RPMI8226 (cell line): ENCODE measurements at places on chromosomes 7 and 10.
A peak's percentile ranks its signal among the peaks of the same experiment; 100 is the strongest.

DNA sequence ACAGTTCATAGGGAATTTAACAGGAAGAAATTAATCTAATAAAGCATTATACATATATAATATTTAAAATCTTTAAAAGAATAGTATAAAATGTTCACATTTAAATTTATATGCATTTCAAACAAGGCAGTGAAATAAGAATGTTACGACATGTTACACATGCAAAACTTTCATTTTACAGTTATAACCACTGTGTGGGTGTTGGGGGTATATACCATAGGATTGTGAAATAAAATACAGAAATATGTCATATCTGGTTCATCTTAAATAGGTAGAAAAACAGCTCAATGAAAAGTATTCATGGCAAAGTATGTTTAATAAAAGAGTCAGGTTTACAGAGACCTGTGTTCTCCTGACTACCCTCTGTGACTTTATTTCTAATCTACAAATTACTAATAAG is 45.6 kb downstream of the CHCHD3 start:
- DNase-seq, result no peak

- DNase-seq, result no peak
Measured at GRCh38 chr7:102260856-102261255, 25.8 kb upstream of the SH2B2 start.

GRCh38 chr7:7479275-7479805 is 56.3 kb downstream of the COL28A1 start:
- DNase-seq, result no peak

- DNase-seq, result no peak
Measured at GRCh38 chr10:10431422-10432066, 586.1 kb upstream of the CELF2 start.

GRCh38 chr7:70810558-70811139 is 321.3 kb upstream of the GALNT17 start:
- DNase-seq, result no peak

- DNase-seq, result no peak
Measured at GRCh38 chr10:6598679-6599078, 18.6 kb upstream of the PRKCQ start.

- DNase-seq, result no peak
Measured at GRCh38 chr10:26391701-26392695, 46.1 kb upstream of the APBB1IP start.

DNA sequence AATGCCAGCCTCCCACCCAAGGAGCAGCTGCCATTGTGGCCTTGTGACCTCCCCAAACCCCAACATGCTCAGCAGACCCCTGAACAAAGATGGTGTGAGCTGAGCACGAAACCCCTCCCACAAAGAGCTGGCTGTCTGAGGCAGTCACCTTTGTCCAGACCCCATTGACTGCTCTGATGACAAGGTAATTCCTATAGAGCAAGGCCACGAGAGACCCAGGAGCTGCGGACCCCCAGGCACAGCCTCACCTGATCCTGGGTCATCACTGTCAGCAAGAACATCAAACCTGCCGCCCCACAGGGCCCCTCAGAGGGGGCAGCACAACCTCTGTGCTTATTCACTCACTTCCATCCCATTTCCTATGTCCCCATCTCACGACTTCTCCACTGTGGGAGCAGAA is 102.6 kb downstream of the CPXM2 start:
- no peak for DNase-seq

GRCh38 chr10:122782911-122783310 is 62.7 kb downstream of the CUZD1 start:
- DNase-seq, result no peak

GRCh38 chr7:99824091-99824490 is 3.7 kb upstream of the CYP3A43 start:
- no peak for DNase-seq

DNA sequence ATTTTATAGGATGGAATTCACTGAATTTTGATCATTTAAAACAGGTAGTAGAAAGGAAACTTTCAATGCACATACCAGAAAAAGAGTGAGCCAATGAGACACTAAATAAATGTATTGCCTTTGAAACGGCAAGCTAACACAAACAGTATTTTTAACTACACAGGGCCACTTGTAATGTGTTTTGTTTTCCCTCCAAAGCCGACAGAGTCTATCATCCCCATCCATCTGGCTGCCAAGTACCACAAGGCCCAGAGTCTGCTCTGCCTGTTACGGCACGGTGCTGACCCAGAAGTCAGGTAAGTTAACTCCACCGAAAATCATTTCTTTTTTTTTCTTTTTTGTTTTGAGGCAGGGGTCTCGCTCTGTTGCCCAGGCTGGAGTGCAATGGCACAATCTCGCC is 1.5 kb downstream of the ANKRD61 start:
- DNase-seq, result no peak

- DNase-seq, result peak; percentile 69
Measured at GRCh38 chr7:90723233-90723632, 127.1 kb downstream of the CDK14 start.

DNA sequence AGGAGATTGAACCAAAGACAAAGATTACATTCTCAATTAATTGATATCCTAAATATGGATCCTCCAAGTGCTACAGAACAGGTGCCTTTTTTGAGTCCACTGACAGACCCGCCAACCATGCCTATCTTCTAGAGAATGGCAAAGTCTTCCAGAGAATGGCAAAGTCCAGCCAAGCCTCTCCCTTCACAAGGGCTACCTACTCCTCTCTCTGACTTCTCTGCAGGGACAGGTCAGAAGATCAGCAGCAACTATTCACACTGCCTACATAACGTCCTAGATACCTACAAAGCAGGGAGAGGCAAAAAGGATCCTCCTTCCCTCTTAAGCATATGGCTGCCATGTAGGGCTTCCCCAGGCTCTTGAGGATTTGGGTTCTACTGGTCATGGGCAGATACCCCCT is 12.4 kb downstream of the UBE2H start:
- no peak for DNase-seq

GRCh38 chr7:14095233-14095950 is 105.9 kb upstream of the ETV1 start:
- no peak for DNase-seq

DNA sequence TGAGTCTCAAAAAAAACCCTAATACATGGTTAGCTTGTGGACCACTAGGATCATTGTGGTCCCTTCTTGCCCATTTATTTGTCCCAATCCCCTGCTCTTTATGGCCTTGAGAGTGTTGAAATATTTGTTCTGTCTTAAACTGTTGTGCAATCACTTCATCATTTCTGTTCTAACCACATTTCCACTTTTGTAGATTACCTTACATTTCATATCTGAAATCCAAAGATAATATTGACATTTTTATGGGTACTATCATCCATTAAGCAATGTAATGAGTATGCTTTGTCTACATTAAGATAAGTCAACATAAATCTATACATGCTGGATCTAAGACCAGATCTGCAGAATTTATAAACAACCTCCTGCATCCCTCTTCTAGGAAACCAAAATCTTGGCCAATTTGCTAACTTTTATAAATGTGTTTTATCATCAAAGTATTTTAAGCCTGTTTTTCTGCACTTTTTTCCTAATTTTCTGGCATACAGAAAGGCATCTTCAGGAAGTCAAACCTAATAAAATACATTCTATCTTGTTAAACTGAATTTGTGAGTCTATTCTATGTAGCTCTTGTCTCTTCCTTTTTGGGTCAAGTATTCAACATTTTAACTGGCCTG is 359.4 kb upstream of the CELF2 start:
- no peak for DNase-seq

DNA sequence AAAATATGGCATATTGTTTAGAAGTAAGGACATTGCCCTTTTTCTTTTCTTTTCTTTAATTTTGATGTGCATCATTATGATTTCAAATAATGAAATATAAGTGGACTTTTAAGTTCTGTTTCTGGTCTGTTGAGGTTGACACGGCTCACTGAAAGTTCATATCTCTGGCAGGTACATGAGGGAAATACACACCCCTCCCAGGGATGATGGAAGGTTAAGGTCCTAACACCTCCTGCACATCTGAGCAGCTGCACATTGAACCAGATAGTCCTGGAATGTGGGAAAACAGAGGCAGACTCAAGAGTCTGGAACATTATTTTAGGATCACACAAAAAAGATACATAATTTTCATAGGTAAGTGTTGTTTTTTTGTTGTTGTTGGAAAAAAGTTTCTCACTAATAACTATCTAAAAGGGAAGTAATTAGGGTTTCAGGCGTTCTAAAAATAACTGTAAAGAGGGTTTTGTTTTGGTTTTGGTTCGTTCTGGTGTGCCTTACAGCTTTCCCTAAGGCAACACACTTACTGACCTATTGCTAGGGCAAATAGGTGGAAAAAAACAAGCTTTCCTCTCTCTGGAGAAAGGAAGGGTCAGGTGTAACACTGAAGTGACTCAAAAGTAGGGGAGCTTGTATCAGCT is 201.2 kb upstream of the PRKCQ start:
- peak; percentile 20 for DNase-seq

DNA sequence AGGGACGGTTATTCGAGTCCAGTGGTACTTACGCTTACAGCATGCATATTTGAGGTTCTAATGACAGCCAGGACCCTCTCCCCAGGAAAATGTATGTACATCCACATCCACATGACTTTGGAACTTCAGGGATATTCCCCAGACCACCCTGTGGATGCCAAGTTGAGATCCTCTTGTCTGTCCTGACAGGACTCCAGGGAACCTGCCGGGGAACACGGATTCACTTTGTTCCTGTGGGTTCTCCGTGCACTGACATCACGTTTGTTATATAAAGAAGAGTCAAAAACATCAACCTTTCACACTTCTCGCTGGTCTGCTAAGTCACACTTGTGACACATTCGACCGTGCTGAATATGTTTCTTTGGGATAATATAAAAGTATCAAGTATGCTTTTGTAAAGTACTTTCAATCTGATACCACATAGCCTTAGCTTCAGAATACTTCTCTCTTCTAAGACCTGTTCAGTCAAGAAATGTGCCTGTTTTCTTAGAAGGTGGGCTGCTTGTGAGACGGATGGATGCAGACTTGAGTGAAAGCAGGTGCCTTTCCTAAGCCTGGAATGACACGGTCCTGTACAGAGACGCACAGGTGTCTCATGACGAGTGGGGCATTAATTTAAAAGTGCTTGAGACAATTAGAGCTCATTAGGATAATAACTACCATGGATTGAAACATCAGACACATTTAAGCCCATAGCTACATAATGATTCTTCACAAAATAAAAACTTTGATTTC is 38.7 kb downstream of the CALML5 start:
- no peak for DNase-seq

GRCh38 chr7:107913851-107914250 is 22.9 kb downstream of the DLD start:
- no peak for DNase-seq

DNA sequence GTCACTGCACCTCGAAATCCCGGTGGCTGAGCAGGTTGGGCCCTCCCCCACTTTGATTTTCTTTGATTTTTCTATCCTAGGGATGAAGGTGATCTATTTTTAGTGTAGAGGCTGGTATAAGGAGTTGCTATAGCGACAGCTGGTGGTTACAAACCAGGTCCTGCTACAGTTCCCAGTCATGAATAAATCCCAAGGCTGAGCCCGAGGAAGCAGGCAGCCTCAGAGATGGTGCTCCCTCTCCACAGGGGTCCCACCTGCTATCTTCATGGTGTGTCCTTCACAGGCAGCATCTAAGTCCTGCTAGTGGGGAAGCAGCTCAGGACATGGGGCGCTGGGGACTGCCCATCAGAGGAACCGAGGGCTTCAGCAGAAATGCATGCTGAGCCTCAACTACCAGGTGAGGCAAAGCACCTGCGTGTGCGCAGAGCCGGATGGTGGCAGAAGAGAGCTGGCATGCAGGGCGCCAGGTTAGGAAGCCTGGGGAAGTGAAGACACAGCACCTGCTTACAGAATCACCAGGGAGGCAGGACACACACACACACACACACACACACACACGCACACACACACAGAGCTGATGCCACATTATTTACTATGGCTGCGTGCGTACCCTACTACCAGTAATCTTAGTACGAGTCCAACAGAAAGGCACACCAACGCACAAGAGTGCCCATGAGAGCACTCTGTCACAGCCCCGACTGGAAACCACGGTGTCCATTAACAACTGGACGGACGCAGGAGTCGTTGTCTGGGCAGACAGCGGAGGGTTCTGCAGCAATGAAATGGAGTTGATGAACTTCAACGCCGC is 150.9 kb downstream of the PRKAG2 start:
- no peak for DNase-seq

GRCh38 chr7:85070967-85071628 is 115.8 kb downstream of the SEMA3D start:
- no peak for DNase-seq
